ENCODE measurements at places on chromosomes 16 and 17.

DNA sequence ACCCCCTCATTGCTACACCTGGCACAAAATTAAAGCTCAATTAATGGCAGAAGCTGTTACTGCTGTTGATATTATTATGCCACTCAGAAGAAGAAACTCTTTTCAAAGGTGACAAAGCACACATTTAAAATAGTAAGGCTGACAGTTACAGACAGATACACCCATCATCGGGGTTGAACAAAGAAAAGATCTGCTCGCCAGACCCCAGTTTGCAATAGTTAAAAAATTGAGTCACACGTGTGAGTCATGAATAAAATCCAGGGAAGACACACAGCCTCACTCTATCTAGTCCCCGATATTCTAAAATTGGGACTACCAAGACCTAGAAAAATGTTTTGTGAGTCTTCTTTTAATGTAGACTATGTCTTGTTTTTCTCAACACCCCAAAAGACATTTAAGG, 330.0 kb upstream of the SOX9 start:
- DNase-seq: no peak

DNA sequence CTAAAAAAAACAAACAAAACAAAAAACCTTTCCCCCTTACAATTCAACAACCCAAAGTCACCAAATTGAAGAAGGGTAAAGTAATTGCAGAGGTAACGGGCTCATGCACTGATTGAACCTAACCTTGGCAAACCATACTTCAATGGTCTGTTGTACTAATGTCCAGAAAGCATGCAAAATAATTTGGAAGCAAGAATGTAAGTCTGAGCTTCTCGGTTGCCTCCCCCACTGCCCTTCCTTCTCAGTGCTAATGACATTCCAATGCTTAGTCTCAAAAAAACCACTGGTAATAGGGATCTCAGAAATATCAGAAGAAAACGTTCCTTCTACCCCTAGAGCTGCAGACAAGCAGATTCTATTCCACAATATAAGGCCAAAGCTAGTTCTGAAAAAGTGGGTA, 15.8 kb downstream of the KRABD2 start:
- no peak for DNase-seq

DNA sequence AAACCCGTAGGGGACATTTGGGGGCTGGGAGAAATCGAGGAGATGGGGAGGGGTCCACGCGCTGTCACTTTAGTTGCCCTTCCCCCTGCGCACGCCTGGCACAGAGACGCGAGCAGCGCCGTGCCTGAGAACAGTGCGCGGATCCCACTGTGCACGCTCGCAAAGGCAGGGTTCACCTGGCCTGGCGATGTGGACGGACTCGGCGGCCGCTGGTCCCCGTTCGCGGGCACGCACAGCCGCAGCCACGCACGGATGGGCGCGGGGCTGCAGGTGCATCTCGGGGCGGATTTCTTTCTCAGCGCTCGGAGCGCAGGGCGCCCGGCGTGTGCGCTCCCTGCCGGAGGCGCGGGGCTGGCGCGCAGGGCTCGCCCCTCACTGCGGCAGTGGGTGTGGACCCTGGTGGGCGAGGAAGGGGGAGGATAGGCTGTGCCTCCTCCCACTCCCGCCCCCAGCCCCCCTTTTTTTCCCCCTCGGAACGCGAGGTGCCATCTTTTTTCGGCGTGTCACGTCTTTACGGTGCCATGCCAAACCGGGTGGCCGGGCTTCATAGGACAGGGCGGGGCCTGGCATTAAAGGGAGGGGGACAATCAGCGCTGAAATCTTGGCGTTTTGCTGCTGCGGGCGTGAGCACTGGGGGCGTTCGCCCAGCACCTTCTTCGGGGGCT, 1.1 kb downstream of the MAPT start:
- no peak for DNase-seq

GRCh38 chr16:71524566-71525553, 1.4 kb upstream of the CHST4 start:
- DNase-seq: no peak

DNA sequence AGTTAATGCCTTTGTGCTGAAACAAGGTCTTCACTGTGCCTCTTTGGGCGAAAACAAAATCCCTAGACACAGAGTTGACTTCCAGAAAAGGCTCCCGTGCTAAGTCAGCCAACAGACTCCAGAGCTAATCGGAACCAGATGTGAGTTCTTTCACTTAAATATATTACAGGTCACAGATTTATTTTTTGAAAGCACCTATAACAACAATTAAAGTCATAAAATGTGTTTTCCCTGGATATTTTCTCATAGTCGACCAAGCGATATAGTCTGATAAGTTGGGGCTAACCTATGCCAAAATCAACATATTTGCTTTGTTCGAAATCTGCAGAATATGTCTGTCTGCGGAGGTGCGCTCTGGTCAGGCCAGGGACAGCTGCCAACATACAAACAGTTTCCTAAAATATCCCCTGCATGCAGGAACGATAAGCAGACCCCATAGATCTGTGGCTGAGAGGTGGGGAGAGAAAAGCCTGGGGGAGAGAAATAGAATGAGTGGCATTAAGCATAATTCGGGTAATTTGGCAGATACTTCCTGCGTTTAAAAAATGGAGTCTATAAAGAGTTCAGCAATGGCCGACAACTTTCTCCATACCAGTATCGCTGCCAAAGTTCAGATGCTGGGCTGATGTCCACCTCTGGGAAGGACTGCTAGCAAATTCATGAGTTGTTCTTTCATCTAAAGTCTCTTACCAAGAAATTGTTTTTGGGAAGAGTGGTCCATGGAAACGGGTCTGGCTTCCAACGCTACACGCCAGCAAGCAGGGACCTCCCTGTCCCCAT, 50.8 kb upstream of the MYH10 start:
- no peak for DNase-seq

GRCh38 chr16:22071331-22071910, 20.9 kb upstream of the VWA3A start:
- no peak for DNase-seq

DNA sequence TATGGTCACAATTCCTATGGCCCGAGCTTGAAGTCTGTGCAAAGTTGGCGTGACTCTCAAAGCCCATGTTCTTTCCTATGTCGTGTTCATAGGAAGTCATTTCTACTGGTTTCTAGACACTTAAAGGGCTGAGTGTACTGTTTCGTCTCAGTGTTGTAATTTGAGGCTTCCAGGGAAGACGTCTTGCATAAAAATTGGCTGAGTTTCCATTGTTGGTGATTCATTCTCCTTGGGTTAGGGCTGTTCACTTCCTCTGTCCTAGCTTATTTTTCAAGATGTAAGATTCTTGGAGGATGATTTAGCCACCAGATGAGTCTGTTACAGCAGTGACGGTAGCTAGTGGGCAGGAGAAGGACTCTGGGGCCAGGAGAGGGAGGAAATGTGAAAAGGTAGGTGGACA, 43.1 kb downstream of the PIK3R5 start:
- DNase-seq: no peak

DNA sequence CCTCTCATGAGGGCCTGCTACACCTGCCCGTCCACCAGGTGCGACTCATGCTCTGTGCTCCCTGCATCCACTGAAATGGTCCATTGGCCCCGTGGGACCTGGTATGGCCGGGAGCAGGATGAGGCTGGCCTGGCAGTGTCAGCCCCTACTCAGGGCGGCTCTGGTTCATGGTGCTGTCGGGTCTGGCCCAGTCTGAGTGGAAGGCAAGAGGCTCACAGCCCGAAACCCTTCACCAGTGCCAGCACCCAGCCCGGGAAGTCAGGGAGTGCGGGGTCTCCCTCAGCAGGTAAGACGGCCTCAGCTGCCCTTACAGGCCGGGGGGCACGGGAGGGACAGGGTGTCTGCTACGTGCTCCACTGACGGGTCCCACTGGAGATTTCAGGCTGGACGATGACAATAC, 40.5 kb upstream of the RASD1 start:
- no peak for DNase-seq

DNA sequence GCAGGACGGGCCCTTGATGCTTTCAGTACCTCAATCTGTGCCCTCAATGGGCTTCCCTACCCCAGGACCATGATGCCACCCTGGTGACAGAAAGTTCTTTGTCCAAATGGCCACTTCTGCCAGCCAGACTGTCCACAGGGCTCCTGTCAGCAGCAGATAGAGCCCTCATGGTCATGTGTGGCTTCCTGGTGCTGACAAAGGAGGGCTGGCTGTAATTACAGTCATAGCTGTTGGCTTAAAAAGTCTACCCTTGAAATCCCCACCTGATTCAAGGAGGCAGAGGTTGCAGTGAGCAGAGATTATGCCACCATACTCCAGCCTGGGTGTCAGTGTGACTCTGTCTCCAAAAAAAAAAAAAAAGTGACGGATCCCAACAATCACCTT, 3.3 kb downstream of the TRPV2 start:
- DNase-seq: no peak

DNA sequence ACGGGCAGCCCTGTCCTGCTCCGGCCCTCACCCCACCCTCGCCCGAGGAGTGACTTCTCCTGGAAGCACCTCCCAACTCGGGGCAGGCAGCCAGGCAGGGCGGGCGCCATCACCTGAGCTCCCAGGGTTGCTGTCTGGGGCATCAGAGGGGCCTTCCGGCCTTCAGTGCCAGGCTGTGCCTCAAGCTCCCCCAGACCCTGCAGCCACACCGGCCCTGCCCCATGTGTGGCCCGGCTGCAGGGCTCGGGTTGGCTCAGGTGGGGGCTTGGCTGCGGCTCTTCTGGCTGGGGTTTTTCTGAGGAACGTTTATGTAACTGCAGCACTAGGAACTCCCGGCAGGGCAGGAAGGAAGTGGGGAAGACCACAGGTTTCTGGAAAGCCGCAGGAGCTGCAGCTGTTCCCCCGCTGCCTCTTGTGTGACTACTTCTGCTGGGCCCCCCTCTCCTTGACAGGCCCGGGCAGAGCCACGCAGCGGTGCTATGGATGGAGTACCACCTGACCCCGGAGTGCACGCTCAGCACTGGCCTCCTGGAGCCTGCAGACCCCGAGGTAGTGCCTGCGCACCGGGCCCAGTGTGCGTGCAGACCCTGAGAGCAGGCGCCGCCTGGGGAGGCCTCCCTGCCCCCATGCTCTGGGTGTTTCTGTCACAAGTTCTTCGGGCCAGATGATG, 45.6 kb downstream of the PRMT7 start:
- peak; percentile 32 for DNase-seq

- no peak for DNase-seq
These were observed 13.3 kb downstream of the USP10 start for GRCh38 chr16:84712801-84713775.

DNA sequence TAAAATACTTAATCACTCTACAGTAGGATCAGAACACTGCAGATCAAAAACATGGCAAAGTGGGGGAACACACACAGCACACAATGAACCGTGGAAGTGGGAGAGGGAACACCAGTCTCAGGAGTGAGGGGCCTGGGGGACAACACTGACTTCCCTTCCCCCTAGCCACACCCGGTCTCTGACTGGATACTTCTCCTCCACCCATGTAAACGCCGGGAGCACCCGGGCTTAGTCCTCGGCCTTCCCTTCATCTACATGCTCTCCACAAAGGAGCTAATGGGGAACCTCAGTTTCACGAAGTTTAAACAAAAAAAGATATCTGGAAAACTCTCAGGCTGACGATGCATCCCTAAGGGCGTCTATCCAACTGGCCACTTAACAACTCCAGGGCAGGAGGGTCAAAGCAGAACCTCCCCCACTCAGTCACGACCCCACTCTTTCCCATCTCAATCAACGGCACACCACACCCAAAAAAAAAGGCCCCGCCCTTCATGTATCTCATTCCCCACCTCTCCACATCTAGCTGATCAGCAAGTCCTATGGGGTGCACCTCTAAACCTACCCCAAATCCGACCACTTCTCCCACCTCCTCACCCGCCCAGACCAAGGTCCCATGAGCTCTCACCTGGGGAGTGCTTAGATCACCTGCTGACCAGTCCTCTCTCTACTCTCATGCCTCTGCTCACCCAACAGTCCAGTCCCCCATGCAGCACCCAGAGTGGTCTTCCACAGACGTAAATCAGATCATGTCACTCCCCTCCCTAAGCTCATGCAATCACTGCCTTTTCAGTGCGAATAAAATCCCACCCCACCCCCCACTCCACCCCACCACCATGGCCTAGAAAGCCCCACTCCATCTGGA, 7.4 kb downstream of the ZDHHC7 start:
- no peak for DNase-seq

DNA sequence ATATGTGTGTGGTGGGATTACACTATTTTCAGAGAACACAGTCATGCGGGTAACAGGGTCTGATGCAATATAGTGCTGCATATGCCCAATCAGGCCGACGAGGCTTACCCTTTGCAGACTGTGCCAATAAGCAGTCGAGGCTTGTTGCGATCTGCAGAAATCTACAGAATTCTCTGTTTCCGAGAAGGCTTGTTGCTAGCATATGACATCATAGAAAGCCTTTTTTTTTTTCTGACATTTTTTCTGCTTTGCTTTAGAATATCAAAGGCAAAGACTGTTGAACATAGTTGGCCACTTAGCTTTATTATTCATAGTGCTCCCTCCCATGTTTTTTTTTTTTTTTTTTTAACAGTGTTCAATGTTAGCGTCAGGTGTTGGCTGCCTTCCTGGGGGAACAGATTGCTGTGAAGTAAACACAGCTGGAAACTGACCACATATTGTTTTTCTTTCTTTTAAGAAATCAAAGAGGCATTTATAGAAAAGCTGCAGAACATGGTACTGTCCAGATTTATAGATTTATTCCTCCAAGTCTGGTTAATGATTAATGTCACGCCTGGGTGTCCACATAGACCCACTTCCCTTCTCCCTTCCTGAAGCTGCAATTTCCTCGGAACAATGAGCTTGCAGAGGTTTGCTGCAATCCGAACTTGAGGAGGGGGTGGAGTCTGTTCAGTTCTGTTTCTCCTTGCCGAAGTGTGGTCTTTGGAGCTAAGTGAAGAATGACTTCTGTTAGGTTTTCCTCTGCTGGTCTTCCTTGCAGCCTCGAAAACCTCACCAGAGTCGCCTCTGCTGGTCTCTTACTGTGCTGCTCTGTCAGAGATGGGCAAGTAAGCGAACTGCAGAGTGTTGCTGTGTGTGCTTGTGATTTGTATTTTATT, 87.3 kb downstream of the MAP2K6 start:
- no peak for DNase-seq
